Thymus (tissue), 14 donors: ENCODE measurements at places on chromosomes 7 and 10. TPM values are rescaled to one million over a fixed set of nuclear protein-coding genes. Genes with fewer than 3 reads are reported as not detected.

DNA sequence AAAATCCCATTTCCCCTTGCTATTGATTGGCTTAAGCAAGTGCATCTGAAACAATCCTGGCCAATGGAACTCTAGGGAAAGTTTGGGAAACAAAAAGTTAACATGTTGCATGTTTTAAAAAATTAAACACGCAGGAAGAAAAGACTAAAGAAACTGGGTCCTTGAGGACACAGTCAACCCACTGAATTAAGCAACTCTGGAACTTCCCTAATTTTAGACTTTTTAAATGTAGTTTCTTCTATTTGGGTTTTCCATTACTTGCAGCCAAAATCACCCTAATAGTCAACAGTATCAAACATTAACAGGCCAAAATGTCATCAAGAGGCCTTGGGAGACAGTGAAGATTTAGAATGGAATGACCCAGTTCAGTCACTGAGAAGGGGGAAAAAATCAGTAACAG is 40.6 kb downstream of the OSBPL3 start:
- no peak for DNase-seq

STARD3NL gene
- 34.0 TPM for total RNA-seq

DNA sequence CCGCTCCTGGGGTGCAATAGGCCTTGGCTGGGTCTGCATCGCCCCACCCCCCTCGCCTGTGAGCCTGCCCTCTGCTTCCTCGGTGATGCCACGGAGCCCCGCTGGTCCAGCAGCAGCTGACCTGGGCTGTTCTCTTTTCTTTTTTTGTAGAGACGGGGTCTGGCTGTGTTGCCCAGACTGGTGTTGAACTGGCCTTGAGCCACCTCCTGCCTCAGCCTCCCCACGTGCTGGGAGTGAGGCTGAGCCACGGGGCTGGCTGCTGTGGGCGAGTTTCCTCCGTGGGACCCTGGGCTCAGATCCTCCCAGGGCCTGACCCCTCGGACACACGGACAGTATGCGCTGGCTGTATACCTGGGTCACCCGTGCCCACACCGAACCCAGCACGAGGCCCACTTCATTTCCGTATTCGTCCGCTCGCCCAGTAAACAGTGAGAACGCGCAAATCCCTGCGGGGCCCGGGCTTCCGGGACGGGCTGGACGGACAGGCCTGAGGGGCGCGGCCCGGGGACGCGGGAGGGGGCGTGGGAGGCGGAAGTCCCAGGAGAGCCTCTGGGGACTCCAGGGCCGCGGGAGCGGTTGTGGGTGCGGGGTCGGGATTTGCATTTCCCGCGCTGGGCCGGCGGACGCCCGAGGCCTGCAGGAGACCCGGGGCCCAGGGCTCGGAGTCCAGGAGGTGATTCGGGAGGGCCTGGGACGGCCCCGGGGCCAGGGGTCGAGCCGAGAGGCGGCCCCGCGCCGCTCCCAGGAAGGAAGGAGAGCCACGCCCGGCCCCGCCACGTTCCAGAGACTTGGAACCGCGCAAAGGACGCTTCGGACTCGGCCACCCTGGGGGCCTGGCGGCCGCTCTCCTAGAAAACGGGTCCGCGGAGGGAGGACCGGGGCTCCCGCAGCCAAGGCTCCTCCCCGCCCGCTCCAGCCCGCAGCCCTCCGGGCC is 57.7 kb upstream of the DNAJB6 start:
- no peak for DNase-seq

- no peak for DNase-seq
Observed at GRCh38 chr7:50214126-50214670, 90.3 kb upstream of the IKZF1 start.

DNA sequence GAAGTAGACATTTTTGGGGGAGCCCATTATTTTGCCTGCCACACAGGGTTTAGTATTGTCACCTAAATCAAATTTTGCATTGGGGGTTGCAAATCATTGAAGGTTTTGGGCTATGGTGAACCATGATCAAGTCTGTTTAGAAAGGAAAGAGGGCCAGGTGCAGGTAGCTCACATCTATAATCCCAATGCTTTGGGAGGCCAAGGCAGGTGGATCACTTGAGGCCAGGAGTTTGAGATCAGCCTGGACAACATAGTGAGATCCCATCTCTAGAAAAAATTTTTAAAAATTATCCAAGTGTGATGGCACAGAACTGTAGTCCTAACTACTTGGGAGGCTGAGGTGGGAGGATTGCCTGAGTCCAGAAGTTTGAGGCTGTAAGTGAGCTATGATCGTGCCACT is 31.2 kb downstream of the KAT6B start:
- DNase-seq = no peak

DNA sequence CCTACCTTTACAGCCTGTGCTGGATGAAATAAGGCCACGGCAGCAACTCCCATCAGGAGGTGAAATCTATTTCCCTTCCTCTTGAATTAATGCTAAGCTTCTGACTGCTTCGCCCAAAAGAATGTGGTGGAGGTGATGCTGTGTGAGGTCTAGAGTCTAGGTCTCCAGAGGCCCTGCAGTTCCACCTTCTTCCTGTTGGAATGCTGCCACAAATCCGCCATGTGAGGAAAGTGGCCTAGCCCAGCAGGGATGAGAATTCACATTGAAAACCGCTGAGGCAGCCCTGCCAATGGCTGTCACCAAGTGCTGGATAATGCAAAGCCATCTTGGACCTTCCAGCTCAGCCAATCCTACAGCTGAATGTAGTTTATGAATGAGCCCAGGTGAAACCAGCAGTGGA is 28.0 kb downstream of the RHOBTB1 start:
- DNase-seq = no peak
